Ecto neural progenitor cell (in vitro differentiated cells): ENCODE measurements at places on chromosomes 2 and 18.

DNA sequence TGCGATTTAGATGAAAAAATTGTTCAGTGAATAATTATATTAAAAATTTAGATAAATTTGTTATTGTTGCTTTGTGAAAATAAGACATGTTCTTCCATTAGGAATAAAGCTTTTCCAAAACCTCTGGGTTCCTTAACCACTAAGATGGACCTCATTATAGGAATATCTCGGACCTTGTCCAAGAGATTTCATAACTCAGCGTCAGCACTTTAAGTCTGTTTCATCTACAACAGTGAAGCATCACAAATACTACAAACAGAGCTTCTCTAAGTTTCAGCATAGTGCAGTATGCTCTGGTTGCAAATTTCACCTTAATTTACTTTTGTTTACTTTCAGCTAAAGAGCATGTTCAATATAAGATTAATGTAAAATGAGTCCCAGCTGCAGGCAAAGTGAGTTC lies 150.3 kb downstream of the UBE2E3 start:
- no peak for DNase-seq

DNA sequence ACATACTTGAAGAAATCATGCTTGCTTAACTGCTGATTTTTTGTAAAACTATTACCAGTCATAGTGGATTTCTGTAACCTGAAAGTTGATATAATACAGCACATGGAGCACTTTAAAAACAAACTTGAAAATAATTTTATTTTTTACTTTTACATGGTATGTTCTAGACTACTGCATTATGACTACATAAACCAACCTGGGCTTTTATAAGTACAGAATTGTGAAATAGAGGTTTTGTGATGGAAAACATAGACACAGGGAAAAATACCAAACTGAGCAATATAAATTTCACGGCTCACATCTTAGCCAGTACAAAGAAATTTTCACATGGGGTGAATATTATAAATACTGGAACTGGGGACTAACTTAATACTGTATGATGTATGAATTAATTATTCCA lies 59.3 kb upstream of the CTIF start:
- DNase-seq: no peak

DNA sequence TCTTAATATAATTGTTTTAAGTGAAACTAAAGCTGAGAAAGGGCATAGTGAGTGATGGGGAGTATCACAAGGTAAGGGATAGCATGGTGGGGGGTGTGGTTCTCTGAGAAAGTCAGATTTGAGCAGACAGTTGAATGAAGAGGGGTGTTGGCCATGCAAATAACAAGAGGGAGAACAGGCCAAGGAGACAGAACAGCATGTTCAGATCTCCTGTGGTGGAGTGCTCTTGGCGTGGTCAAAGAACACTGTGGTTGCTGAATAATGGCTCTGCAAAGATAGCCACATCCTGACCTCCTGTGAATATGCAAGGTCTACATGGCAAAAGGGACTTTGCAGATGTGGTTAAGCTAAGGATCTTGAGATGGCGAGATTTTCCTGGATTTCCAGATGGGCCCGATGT lies 389.2 kb downstream of the TMEM182 start:
- DNase-seq: no peak

DNA sequence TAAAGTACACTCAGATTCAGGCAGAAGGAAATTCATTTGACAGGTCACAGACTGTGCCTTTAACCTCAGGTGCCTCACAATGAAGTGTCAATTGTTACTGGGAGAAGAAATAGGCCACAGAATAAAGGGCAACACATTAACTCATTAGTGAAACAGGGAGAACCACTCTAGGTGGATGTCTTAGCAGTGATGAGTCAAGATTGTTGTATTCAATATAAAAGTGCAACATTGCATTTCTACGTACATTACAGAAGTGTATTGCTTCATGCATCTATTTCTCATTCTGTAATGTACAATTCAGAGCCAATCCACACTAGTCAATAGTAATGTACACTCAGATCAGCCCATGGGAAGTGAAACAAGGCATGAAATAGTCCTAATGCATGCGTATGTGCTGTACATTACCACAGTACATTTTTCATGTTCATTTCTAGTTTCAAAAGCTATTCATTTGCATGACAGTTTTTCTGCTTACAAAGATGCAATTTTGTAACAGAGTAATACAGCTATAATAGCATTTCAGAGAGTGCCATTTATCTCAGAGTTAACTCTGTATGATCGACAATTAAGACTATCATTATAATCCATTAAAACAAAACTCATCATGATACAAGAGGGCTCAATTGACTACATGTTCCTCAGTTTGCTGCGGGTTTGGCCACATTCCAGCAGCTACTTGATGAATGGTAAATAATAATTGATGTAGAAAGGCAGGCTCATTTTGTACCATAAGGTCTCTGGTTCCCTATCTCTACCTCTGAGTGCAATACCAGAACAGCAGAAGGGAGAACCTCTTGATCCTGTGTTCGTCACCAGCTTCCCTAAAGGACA lies 12.2 kb upstream of the ARL5A start:
- no peak for DNase-seq

DNA sequence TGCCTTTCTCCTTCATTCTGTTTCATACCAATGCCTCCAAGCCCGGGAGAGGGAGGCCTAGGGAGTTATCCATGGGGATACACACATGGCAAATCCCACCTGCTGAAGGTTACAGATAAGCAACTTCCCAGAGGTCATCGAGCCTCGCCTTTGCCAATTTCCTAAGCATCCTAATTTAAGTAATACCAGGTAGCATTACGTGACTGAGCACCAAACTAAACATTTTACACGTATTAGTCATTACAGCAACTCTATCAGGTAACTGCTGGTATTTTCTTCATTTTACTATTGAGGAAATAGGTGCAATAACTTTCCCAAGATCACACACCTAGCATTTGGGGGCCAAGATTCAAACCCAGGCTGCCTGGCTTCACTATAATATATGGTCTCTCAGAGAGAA lies 30.1 kb upstream of the BZW1 start:
- no peak for DNase-seq

DNA sequence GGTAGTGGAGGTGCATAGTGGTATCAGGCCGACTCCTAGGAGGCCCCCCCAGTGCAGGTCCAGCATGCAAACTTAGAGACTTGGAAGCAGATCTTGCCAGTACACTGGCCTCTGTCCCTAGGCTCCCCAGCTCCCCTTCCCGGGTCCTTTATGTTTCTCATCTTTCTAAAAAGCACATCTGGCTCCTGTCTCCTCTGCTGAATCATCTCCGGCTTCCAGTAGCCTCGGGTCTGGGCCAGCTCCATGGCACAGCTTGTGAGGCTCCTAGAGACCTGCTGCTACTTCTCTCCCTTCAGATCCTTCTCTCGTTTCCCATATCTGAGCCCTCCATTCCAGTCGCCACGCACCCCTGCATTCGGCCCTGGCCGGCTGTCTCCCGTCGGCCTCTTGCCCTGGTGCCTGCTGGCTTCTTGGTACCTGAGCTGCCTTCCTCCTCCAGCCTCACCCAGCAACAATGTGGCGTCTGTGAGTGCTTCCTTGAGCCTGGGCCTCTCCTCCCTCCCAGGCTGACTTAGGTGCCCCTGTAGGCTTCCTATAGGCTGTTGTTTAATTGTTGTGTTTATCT lies 6.6 kb downstream of the TRAF3IP1 start:
- no peak for DNase-seq

DNA sequence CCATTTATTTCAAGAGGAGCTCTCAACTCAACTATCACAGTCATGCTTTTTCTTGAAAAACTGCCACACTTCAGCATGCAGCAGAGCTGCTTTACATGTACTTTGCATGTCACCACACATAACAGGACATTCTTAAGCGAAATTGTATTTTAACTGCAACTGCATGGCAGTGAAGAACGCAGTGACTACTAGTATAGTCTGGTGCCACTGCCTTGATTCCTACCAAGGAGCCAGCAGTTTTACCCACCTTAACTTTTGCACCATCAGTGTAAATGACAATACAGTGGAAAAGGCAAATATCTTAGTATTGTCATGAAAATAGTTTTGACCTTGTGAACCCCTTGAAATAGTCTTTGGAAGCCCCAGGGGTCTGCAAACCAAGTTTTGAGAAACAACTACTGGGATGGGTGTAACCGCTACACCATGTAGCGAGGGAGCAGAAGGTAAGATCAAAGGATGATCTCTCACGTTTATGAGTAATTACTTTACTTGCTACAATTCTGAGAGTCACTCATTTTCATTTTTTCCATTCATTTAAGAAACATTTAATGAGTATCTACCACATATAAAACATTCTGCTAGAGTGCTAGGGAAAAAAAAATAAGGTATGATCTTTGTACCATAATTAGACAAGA lies 32.3 kb upstream of the MPP4 start:
- DNase-seq: no peak

GRCh38 chr18:73750052-73750451 lies 397.6 kb downstream of the FBXO15 start:
- DNase-seq: no peak

GRCh38 chr2:234917211-234917975 lies 34.4 kb upstream of the SH3BP4 start:
- no peak for DNase-seq

DNA sequence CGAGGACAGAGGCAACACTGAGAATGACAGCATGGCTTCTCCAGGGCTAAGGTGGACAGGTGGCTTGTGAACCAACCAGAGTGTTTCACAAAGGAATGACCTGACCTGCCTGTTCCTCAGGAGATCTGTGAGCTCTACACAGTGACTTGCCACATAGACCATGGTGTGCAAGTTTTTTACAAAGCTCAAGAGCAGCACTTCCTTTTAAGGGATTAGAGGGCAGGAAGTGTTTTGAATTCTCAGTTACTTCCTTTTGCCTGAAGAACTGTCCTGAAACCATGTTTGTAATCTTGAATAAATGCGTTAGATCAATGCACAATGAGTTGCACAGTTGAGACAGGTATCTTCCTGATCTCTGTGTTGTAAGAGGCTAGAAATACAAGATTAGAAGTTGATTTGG lies 421.9 kb downstream of the THSD7B start:
- no peak for DNase-seq

DNA sequence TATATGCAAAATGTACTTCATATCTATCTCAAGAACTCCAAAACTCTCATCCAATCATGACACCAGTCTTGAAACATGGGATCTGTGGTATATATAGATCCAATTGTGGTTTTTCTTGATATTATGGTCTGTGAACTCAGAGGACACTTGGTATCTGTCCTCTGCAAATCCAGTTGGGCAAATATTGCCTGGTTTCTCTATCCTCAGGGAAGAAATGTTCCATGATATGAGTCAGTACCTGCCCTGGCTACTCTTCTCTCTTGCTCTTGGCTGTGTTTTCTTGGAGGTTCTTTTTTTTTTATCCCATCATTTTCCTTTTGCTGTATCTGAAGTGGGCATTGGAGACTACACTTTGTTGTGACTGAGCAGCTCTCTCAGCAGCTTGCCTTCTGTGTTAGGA lies 10.9 kb downstream of the NBEAL1 start:
- DNase-seq: no peak

DNA sequence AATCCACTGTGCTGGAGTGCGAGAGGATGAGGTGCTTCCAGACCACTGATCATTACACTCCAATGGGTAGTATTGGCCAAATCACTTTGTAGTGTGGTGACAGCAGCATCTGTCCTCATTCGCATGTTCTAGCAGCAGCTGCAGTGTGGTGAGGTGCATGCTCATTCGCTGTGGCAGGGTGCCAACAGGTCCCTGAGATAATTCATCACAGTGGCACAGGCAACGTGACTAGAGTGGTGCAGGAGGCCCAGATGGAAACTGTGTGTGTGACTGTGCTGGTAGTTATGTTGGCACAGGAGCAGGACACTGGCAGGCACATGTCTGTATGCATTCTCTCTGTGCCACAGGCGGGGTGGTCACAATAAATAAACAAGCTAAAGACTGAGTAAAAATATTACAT lies 329.5 kb upstream of the SYT4 start:
- DNase-seq: no peak

DNA sequence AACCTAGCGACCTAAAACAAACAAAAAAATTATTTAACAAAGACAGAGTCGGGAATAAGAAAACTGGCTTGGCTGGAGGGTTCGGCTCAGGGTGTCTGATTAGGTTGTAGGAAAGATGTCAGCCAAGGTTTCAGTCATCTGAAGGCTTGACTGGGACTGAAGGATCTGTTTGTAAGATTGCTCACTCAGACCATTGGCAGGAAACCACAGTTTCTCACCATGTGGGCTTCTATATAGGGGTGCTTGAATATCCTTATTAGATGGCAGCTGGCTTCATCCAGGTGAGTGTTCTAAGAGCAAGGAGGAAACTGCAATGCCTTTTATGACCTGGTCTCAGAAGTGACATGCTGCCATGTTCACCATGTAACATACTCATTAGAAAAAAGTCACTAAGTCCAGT lies 999 bp upstream of the IL36B start:
- DNase-seq: peak; percentile 0

DNA sequence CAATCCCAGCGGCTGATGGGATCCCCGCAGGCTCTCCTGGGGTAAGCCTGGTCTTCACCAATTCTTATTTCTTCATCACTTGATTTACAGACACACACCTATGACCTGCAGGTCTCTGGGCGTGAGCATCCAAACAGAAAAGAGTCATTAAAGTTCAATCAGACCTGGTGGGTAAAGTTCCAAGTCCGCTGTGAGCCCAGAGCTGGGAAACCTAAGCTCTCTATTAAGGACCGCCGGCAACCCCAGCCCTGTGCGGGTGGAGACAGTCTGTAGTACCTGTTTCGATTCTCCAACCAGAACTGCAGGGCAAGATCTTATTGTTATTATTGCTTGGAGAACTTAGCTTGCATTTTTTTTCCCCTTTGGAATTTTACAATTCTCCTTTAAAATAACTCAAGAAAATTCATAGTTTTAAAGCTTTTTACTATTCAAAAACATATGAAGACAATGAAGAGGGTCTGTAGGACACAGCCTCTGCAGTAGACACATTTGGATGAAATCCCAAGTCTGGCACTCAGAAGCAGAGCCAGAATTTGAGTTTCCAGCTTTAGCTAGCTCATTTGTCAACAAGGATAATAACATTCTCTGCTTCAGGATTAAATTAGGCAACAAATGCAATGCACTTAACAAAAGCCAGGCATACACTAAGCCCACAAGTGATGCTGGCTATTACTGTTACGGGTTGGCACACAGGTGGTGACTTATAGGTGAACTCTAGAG lies 376.4 kb downstream of the INSIG2 start:
- no peak for DNase-seq

GRCh38 chr2:210842896-210843295 lies 286.5 kb downstream of the CPS1 start:
- DNase-seq: no peak

DNA sequence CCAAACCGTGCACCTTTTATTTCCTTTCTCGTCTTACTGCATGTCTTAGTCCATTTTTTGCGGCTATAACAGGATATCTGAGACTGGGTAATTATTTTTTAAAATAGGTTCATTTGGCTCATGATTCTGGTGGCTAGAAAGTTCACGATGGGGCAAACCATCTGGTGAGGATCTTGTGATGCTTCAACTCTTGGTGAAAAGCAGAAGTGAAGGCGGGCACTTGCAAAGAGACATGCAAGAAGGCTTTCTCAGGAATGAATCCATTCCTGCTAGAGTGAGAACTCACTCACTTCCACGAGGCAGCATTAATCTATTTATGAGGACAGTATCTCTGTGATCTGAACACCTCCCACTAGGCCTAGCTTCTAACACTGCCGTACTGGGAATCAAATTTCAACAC lies 327.1 kb upstream of the RBMS1 start:
- no peak for DNase-seq
